ENCODE measurements at places on chromosomes 5 and 9.

DNA sequence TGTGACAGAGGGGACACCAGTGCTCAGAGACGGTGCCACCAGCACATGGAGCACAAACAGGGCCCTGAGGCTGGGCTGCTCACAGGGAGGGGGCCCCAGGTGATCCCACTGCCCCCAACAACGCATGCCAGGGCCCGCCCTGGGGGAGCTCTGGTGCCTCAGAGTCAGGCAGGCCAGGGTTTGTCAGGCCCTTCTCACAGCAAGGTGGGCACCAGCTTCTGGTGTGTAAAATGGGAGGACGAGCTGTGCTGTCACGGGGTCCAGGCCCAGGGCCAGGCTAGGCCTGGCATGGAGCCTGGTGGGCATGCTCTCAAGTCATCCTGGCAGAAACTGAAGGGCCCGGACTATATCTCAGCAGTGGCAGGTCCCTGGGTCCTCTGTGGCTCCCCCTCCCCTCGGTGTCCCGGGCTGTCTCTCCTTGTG is 34.5 kb downstream of the PRRT1B start:
- H3K36me3 ChIP-seq = peaks cover 53% of the 10 kb centered on the region
- no peak overlapping the region for H3K27ac ChIP-seq
- no peak for DNase-seq
- H3K4me1 ChIP-seq = 0 out of 2 replicates have a peak, but pooled peaks cover under 1% of the 10 kb centered on the region
- no peak overlapping the region for H3K4me3 ChIP-seq

GRCh38 chr5:131939690-131940345 is 5.6 kb downstream of the MEIKIN start:
- H3K27ac ChIP-seq = no peak overlapping the region
- no peaks in the 10 kb centered on the region for H3K4me1 ChIP-seq
- no peak for DNase-seq
- no peaks in the 10 kb centered on the region for H3K36me3 ChIP-seq
- H3K4me3 ChIP-seq = no peak overlapping the region
- no peaks in the 10 kb centered on the region for H3K27me3 ChIP-seq

DNA sequence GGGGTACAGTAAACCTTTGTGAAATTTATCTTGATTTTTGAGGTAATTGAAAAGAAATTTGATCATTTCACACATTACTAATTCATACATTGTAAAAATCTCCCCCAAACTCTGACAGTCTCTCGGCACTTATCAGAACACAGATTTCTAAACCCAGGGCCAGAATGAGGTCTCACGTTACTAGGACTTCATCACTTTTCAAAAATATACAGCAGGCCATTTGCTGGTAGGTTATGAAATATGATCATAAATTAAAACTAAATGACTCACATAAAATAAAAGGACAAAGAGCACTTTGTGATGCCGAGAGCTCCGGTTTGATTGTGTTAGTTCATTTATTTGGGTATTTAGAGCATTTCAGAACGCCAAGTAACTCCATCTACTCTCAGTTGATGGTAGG is 17.0 kb downstream of the MSX2 start:
- no peak overlapping the region for H3K27ac ChIP-seq
- no peaks in the 10 kb centered on the region for H3K36me3 ChIP-seq
- no peak overlapping the region for H3K4me3 ChIP-seq
- DNase-seq = no peak
- peaks cover 19% of the 10 kb centered on the region for H3K27me3 ChIP-seq

DNA sequence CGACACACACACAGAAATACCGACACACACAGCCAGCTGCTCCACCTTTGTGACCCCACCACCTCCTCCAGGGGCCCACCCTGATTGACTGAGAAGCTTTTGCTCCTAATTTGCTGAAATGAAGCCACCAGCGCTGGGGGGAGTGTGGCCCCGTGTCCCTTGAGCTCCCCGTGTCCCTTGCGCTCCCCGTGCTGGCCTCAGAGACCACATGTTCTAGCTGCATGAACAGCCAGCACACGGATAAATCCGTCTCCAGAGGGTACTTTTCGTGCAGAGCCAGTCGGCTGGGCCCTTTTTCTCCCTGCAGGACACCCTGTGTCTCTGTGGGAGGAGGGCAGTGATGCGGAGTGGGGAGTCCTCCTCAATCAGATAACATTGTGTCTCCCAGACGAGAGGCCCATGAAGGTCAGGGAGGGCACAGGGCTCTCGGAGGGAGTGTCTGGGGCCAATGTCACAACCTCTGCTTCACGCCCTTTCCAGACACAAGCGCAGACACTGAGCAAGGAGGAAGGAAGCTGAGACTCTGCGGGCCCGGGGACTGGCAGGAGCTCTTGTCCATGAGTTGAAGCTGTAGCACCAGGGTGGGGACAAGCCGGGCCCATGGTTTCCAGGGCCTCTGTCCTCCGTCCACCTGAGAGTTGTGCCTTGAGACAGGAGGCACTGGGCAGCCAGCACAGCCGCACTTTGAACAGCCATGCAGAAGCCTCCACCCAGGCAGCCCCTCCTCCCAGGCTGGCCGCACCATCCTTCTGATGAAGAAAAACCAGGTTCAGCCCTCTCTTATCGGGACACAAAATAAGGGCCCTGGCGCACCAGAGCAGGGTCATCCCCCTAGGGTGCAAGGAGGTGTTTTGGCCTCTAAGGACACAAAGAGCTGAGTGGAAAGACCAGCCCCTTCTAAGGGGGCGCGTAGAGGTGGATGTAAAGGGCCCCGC is 36.4 kb upstream of the SLC6A19 start:
- peaks cover 69% of the 10 kb centered on the region for H3K4me1 ChIP-seq
- H3K36me3 ChIP-seq = no peaks in the 10 kb centered on the region
- H3K27ac ChIP-seq = no peak overlapping the region
- DNase-seq = no peak
- H3K4me3 ChIP-seq = no peak overlapping the region
- peaks cover 8% of the 10 kb centered on the region for H3K27me3 ChIP-seq

GRCh38 chr9:126676102-126676684 is 62.5 kb downstream of the LMX1B start:
- H3K4me1 ChIP-seq = no peaks in the 10 kb centered on the region
- peaks cover 11% of the 10 kb centered on the region for H3K27me3 ChIP-seq
- no peak overlapping the region for H3K4me3 ChIP-seq
- no peaks in the 10 kb centered on the region for H3K36me3 ChIP-seq
- no peak for DNase-seq

DNA sequence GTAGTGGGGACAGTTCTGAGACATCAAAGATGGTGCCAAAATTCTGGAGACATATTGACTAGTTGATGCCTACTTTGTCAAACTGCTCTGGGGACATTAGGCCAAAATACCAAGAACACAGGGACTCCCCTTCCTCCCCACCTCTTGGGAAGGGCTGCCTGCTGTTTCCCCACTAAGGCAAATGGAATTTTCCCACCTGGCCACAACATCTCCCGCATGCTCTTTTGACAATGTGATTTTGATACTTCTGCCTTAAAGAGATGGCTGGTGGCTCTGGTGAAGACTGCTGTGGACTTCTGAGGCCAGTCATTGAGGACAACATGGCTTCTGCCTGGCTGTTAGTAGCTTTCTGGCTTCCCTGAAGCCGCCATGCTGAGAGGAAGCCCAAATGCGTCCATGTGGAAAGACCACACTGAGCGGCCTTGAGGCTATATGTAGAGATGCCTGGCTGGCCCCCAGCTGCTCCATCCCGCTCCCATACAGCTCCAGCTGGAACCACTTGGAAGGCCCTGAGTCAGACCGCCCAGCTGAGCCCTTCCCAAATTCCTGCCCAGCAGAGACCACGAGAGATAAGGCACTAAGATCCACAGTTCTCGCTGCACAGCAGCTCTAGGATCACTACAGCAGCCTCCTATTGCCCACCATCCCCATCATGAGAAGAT is 226.7 kb downstream of the SYK start:
- H3K4me3 ChIP-seq = no peak overlapping the region
- H3K4me1 ChIP-seq = no peaks in the 10 kb centered on the region
- no peaks in the 10 kb centered on the region for H3K27me3 ChIP-seq
- H3K36me3 ChIP-seq = no peaks in the 10 kb centered on the region
- H3K27ac ChIP-seq = no peak overlapping the region
- DNase-seq = no peak

DNA sequence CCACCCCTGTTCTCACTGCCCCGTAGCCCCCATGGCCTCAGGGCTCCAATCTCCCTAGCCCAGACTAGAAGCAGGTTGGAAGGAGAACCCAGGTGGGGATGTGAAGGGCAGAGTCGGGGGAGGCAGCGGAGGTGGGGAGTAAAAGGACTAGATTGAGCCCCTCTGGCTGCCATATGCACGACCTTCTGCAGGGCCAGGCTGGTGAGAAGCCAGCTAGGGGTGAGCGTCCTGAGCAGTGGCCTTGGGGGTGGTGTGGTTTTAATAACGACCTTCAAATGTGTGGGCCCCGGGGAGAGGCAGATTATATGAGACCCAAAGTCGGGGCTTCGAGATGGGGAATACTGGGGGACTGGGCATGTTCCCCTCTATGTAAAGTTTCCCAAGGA is 139.5 kb downstream of the C9orf50 start:
- no peak overlapping the region for H3K4me3 ChIP-seq
- peaks cover 82% of the 10 kb centered on the region for H3K4me1 ChIP-seq
- H3K27ac ChIP-seq = no peak overlapping the region
